ENCODE measurements at places on chromosomes 7 and 10. TPM values are rescaled to one million over a fixed set of nuclear protein-coding genes. Genes with fewer than 3 reads are reported as not detected.

Gene TAS2R38
- polyA plus RNA-seq, result not detected

Gene RTKN2
- 0.60 TPM for polyA plus RNA-seq

Gene ATRNL1
- not detected for polyA plus RNA-seq

Gene DOCK1
- 15.0 TPM for polyA plus RNA-seq

DNA sequence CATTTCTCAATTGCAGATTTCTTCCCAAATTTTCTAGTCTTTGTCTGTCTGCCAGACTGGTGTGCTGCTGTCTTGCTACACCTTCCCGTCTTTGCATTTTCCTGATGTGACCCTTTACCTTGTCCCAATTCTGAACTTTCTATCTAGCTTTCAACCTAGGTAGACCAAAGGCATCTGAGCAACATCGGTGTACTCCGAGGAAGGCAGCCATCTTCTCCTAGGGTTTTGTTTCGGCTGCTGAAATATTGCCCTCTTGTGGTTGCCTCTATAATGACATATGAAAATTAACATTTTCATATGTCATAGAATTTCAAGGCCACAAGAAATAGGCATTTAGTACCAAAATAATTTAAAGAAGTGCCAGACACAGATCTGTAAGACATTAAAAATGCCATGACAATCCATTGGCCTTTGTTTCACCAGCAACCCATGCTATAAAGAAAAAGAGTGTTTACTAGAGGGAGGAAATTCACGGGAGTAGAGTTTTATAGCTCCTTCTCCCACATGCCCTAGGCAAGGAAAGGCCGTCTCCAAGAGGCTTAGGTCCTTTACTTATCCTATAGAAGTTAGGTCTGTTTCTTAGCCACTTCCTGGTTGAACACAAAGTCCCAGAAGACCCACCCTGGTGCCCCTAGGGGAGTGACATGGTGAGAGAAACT lies 23.4 kb downstream of the OR9A2 start:
- no peaks in the 10 kb centered on the region for H3K36me3 ChIP-seq
- H3K4me3 ChIP-seq, result no peak overlapping the region
- H3K4me1 ChIP-seq, result no peaks in the 10 kb centered on the region
- no peak overlapping the region for H3K27ac ChIP-seq
- H3K27me3 ChIP-seq, result no peaks in the 10 kb centered on the region
- DNase-seq, result no peak

DNA sequence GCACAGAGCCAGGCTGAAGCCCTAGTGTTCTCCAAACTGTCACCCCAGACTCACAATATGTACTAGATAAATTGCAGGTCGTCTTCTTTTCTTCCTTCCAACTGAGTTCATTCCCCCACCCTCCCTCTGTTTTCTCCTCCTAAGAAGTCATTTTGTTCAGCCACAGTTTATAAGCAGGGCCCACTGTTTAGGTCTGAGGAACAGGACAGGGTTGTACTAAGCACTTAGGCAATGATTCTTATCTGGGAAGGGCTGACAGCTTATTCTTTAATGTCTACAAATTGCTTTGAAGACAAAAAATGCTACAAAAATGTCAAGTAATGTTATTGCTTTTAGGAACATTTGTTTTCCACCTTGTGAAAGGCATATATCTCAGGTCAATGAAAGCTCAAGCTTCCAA lies 59.1 kb downstream of the CDC123 start:
- no peak overlapping the region for H3K4me3 ChIP-seq
- H3K4me1 ChIP-seq, result peaks cover 3% of the 10 kb centered on the region
- DNase-seq, result no peak
- peaks cover 11% of the 10 kb centered on the region for H3K36me3 ChIP-seq

DNA sequence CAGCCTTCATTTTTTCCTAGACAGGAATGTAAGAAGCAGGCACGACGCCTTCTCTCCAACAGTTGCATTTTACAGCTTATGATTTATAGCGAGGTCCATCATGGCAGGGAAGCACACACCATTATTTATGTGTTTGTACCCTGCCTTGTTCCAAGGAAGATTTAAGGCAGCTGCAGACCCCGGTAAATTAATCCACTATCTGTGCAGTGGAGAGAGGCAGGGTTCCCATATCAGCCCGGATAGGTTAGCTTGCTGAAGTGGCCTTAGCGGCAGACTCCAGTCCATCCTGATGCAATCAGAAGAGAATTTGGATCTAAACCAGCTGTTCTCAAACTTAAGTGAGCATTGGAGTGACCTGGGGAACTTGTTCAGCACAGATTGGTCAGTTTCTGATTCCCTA lies 359.4 kb downstream of the GALNT17 start:
- no peak overlapping the region for H3K27ac ChIP-seq
- H3K27me3 ChIP-seq, result no peaks in the 10 kb centered on the region

GRCh38 chr7:96089511-96089910 lies 232.4 kb downstream of the SLC25A13 start:
- no peak overlapping the region for H3K4me3 ChIP-seq
- H3K27me3 ChIP-seq, result no peaks in the 10 kb centered on the region
- H3K27ac ChIP-seq, result no peak overlapping the region
- no peak for DNase-seq

Gene SLC26A4
- polyA plus RNA-seq, result not detected

DNA sequence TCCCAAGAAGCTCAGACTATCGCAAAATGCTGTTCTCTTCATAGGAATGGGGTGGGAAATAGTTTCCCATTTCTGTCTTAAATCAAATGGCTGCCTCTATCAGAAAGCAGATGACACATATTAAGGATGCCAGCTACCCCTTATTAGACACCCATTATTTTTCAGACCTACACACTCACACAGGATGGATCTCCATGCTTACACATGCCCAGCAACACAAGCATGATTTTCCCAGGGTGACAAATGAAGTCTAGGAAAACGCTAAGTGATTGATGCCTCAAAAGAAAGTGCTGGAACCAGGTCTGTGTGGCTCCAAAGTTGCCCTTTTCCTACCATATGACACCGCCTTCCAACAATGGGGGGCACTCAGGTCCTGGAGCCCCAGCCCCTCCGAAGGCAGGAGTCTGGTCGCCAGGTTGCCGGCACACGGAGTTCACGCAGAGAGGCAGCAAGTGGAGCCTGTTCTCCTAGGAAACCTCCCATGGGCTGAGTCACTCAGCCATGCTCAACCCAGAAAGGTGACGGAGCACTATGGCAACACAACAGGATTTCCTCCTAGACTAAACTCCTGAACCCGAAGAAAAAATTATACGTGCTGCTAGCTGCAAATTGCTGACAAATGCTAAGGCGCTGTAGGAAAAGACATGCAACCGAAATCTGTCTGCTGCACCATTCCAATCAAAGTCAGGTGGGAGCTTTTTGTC lies 19.8 kb downstream of the VOPP1 start:
- H3K4me3 ChIP-seq, result no peak overlapping the region
- no peak for DNase-seq
- H3K27ac ChIP-seq, result peak overlapping the region; percentile 50
- H3K27me3 ChIP-seq, result no peaks in the 10 kb centered on the region
- no peaks in the 10 kb centered on the region for H3K4me1 ChIP-seq
- H3K36me3 ChIP-seq, result no peaks in the 10 kb centered on the region

- no peaks in the 10 kb centered on the region for H3K27me3 ChIP-seq
- no peaks in the 10 kb centered on the region for H3K4me1 ChIP-seq
- DNase-seq, result no peak
- H3K36me3 ChIP-seq, result no peaks in the 10 kb centered on the region
Measured at GRCh38 chr10:3975016-3975415, 190.0 kb upstream of the KLF6 start.

DNA sequence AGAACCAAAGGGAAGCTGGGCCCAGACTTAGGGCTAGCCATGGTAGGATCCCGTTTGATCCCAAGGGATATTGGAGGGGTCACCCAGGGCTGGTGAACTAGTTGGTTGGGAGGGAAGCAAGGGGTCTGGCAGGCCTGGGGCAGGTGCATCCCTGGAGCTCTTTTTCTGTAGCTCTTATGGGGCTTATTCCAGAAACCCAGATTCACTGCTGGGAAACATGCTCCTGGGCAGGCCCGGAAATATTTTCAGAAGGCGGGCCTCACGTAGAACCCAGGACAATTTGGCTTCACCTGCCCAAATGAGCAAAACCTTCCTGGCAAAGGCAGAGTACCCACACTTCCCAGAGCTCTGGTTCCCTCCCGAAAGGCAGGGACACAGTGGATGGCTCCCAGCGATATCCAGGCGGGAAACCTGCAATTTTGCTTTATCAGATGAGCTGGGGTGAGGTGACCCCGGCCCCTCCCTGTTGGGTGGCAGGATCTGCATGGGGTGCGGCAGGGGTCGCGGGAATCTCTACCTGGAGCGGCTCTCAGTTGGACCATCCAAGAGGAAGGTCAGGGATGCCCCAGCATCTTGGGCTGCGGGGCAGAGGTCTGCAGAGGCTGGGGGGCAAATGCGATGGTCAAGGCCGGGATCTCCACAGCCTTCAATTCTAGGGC lies 533.9 kb downstream of the TCERG1L start:
- H3K27me3 ChIP-seq, result no peaks in the 10 kb centered on the region
- DNase-seq, result peak; percentile 40
- no peaks in the 10 kb centered on the region for H3K36me3 ChIP-seq
- no peaks in the 10 kb centered on the region for H3K4me1 ChIP-seq
- no peak overlapping the region for H3K4me3 ChIP-seq

DNA sequence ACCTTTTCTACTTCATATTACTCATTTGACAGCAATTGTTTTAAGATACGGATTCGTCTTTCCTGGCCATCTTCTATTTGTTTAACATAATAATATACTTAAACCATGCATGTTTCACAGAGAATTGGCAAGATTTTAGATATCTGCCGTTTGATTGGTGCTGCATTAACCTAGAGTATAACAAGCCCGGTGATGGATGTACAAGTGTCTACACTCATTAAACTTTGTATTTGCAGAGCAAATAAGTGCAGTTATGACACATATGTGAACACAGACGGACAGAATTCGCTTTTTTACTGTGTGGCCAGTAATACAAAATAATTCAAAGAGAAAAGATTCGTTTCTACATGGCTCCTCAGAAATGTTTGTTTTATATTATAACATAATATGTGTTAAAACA lies 116.1 kb downstream of the ARL4A start:
- H3K36me3 ChIP-seq, result no peaks in the 10 kb centered on the region
- DNase-seq, result no peak
- no peaks in the 10 kb centered on the region for H3K4me1 ChIP-seq
- no peak overlapping the region for H3K4me3 ChIP-seq
- H3K27me3 ChIP-seq, result no peaks in the 10 kb centered on the region
- H3K27ac ChIP-seq, result no peak overlapping the region

Gene C10orf67
- 0.04 TPM for polyA plus RNA-seq

Gene IL6
- polyA plus RNA-seq, result not detected

GRCh38 chr7:21579341-21580072 lies 36.7 kb downstream of the DNAH11 start:
- DNase-seq, result no peak
- no peaks in the 10 kb centered on the region for H3K27me3 ChIP-seq
- no peak overlapping the region for H3K4me3 ChIP-seq
- peak overlapping the region; percentile 79 for H3K27ac ChIP-seq

Gene NODAL
- not detected for polyA plus RNA-seq

GRCh38 chr7:127954357-127954748 lies 76.9 kb downstream of the LRRC4 start:
- H3K27ac ChIP-seq, result peak overlapping the region; percentile 76
- no peak for DNase-seq
- H3K27me3 ChIP-seq, result no peaks in the 10 kb centered on the region
- no peaks in the 10 kb centered on the region for H3K36me3 ChIP-seq
- H3K4me1 ChIP-seq, result no peaks in the 10 kb centered on the region

DNA sequence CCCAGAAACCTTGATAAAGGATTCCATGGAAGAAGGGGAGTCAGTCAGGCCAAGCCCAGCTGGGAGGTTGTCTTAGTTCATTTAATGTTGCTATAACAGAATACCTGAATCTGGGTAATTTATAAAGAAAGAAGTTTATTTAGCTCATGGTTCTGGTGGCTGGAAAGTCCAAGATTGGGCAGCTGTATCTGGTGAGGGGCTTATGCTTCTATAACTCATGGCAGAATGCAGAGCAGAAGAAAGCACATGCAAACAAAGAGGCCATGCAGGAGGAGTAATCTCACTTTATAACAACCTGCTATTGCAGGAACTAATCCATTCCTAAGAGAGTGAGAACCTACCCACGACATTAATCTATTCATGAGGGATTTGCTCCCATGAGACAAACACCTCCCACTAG lies 54.2 kb upstream of the ANKRD1 start:
- H3K27ac ChIP-seq, result no peak overlapping the region
- no peaks in the 10 kb centered on the region for H3K4me1 ChIP-seq
- H3K27me3 ChIP-seq, result no peaks in the 10 kb centered on the region
- no peak for DNase-seq
- no peak overlapping the region for H3K4me3 ChIP-seq

Gene SAP25
- 7.2 TPM for polyA plus RNA-seq

GRCh38 chr7:148714498-148714897 lies 15.8 kb downstream of the CUL1 start:
- no peak for DNase-seq
- H3K4me1 ChIP-seq, result peaks cover 44% of the 10 kb centered on the region
- H3K27me3 ChIP-seq, result no peaks in the 10 kb centered on the region

DNA sequence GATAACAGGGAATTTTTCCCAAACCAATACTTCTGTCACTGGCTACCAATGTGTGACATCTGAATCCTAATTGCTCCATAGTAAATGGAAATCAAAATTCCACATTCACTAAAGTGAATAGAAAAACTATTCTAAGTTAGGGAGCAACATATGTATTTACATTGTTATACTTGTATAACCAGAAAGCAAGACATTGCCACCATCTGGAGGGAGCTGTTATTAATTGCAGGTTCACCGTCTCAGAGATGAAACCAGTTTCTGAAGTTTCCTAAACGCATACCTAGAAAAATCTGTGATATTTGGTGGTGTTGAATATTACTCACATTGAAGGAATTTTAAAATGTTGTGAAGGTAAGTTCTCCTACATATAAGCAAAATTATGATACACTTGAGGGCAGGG lies 390.1 kb downstream of the NXPH1 start:
- H3K4me3 ChIP-seq, result no peak overlapping the region
- H3K4me1 ChIP-seq, result no peaks in the 10 kb centered on the region
- no peaks in the 10 kb centered on the region for H3K36me3 ChIP-seq

GRCh38 chr10:127040756-127041155 lies 135.5 kb downstream of the DOCK1 start:
- no peak overlapping the region for H3K4me3 ChIP-seq
- H3K4me1 ChIP-seq, result no peaks in the 10 kb centered on the region
- no peak for DNase-seq
- H3K27me3 ChIP-seq, result no peaks in the 10 kb centered on the region

Gene TUBAL3
- 40.8 TPM for polyA plus RNA-seq

DNA sequence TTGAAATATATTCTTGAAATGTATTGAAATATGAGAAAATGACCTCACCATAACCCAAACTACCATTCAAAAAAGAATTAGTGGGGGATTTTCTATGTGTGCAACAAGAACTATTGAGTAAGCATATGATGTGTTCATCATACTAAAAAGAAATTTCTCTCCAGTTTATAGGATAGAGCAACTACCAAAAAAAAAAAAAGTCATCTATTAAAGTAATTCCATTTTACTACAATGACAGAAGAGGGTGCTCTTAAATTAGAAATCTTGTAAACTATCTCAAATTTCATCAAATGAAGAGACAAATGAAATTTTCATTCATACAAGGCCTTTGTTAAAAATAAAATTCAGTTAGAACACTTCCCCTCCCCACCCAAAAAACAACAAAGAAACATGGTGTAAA lies 195.4 kb upstream of the PLXDC2 start:
- H3K4me3 ChIP-seq, result no peak overlapping the region
- no peak for DNase-seq
- H3K36me3 ChIP-seq, result no peaks in the 10 kb centered on the region
- no peaks in the 10 kb centered on the region for H3K27me3 ChIP-seq

Gene MUC3A
- 60.4 TPM for polyA plus RNA-seq

Data from sigmoid colon (tissue), 7 donors.